ENCODE measurements at places on chromosomes 6 and 20. TPM values are rescaled to one million over a fixed set of nuclear protein-coding genes. Genes with fewer than 3 reads are reported as not detected.

ZSCAN23 gene
- 0.42 TPM for total RNA-seq

IL20RA gene
- 0.25 TPM for total RNA-seq

GRCh38 chr20:22921595-22922421 lies 113.3 kb upstream of the SSTR4 start:
- H3K36me3 ChIP-seq, result no peaks in the 10 kb centered on the region
- H3K4me3 ChIP-seq, result no peak overlapping the region
- H3K4me1 ChIP-seq, result no peaks in the 10 kb centered on the region
- no peak overlapping the region for H3K27ac ChIP-seq
- DNase-seq, result no peak
- no peaks in the 10 kb centered on the region for H3K27me3 ChIP-seq

GRCh38 chr6:72955666-72956065 lies 269.6 kb downstream of the KHDC1L start:
- H3K27ac ChIP-seq, result no peak overlapping the region
- H3K4me3 ChIP-seq, result no peak overlapping the region
- H3K36me3 ChIP-seq, result no peaks in the 10 kb centered on the region
- no peaks in the 10 kb centered on the region for H3K4me1 ChIP-seq

DNA sequence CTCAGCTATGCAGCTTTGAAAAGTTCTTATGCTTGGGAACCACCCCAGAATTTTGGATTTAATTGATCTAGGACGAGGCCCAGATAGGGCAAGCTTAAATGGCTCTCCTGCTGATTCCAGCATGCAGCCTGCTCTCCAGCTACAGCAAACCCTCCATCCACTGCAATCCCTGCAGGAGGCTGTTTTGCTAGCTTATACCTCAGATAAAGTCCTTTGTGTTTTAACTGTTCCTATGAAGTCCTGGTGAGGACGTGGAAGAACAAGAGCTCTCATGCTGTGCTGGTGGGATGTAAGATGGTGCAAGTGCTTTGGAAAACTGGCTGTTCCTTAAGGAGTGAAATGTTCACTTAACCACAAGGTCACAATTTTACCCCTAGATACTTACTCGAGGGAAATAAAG lies 25.5 kb upstream of the NXT1 start:
- no peaks in the 10 kb centered on the region for H3K36me3 ChIP-seq
- H3K27me3 ChIP-seq, result peaks cover 3% of the 10 kb centered on the region
- no peaks in the 10 kb centered on the region for H3K4me1 ChIP-seq
- no peak overlapping the region for H3K4me3 ChIP-seq
- no peak overlapping the region for H3K27ac ChIP-seq

DNA sequence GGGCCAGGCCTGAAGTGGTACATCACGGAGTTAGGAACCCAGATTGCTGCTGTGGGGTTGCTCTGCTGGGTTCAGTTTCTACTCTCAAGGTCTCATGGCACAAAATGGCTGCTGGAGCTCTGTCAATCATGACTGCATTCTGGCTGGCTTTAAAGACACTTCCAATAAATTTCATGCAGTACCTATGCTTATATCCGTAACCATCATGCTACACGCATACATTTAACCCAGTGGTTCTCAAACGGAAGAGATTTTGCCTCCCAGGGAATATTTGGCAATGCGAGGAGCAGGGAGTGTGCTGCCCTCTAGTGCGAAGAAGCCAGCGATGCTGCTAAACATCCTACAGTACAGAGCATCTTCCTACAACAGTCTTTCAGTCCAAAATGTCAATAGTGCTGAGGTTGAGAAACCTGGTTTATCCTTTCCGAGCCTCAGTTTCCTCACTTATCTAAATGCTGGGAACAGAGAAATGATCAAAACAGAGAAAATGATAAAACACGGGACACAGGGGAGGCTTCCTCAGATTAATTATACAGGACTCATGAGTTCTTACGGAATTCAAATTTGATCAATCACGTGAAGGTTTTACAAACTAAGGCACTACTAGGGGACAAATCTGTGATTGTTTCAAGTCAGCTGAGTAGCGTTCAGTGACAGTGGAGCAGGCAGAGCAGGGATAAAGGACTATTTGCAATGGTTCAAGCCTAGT lies 9.6 kb upstream of the SLC2A10 start:
- H3K4me1 ChIP-seq, result peaks cover 3% of the 10 kb centered on the region
- no peaks in the 10 kb centered on the region for H3K27me3 ChIP-seq
- DNase-seq, result no peak
- no peak overlapping the region for H3K4me3 ChIP-seq

GRCh38 chr20:46232539-46232938 lies 75.8 kb downstream of the CDH22 start:
- no peak overlapping the region for H3K27ac ChIP-seq
- H3K36me3 ChIP-seq, result no peaks in the 10 kb centered on the region
- H3K27me3 ChIP-seq, result peaks cover 2% of the 10 kb centered on the region
- DNase-seq, result no peak
- H3K4me3 ChIP-seq, result no peak overlapping the region

DNA sequence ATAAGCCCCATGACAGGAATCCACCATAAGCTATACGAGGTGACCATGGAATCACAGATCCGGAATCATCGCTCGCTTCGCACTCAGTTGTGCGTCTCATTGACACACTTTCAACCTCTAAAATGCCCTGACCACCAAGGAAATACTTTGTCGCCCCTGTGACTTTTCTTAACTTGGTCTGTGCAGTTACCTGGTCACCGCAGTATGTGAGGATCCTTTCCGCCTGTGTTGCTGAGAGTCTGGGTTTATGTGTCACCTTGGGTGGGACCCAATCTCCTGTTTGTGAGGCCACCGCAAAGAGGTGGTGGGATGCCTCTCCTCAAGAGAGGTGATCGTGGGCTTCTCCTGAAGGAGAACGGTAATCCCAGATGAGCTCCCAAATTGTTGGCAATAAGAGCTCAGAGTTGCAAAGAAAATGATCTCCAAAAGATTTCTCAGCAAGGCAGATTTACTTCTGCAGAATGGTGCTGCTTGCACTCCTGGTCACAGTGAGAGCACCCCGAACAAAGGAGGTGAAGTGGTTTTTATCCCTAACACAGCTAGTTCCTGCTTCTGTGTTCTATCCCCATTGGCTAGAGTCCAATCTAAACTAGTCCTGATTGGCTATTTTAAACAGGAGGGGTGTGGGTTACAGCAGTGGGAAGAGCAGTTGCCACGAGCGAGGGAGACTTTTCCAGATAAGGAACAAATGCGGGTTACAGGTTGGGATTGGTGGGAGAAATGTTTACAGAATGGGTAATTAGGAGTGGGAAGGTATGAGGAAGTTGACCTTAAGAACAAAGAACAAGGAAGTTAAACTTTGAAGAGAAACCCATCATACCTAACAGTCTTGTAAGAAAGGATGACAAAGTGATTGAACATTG lies 9.1 kb upstream of the ZNFX1 start:
- H3K36me3 ChIP-seq, result peaks cover 90% of the 10 kb centered on the region
- H3K27ac ChIP-seq, result no peak overlapping the region
- H3K4me1 ChIP-seq, result peaks cover 1% of the 10 kb centered on the region

GRCh38 chr6:7636151-7636550 lies 46.2 kb downstream of the SNRNP48 start:
- DNase-seq, result no peak
- H3K4me3 ChIP-seq, result no peak overlapping the region
- H3K4me1 ChIP-seq, result no peaks in the 10 kb centered on the region
- H3K27ac ChIP-seq, result no peak overlapping the region

GRCh38 chr6:36129941-36130666 lies at the start of gene MAPK13:
MAPK13 (plus strand) TSS chr6:36130513; CDS start chr6:36130583, 70 bp downstream.
- DNase-seq, result no peak
- peak within 1 kb of the TSS; percentile 9 for H3K4me3 ChIP-seq
- no peaks in the 10 kb centered on the region for H3K36me3 ChIP-seq

Data from liver (tissue), 10 donors.